ENCODE measurements at places on chromosomes 11 and 22.

DNA sequence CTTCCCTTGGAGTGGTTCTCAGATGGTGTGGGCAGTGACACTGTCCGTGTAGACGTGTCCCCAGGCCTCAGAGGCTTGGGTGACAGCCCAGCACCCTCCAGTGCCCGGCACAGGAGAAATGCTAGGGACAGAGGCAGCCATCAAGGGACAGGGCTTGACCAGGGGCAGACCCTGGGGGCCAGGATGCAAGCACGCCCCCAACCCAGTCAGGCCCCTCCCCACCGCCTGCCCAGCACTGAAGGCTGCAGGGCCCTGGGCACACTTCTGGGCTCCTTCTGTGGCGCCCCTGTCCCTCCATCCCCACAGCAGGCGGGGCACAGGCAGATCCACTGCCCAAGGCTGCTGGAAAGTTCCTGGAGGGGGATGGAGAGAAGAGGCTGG lies 11.1 kb downstream of the IGF2 start:
- DNase-seq = no peak

- no peak for DNase-seq
Measured at GRCh38 chr11:1353383-1354124, 36.2 kb upstream of the BRSK2 start.

DNA sequence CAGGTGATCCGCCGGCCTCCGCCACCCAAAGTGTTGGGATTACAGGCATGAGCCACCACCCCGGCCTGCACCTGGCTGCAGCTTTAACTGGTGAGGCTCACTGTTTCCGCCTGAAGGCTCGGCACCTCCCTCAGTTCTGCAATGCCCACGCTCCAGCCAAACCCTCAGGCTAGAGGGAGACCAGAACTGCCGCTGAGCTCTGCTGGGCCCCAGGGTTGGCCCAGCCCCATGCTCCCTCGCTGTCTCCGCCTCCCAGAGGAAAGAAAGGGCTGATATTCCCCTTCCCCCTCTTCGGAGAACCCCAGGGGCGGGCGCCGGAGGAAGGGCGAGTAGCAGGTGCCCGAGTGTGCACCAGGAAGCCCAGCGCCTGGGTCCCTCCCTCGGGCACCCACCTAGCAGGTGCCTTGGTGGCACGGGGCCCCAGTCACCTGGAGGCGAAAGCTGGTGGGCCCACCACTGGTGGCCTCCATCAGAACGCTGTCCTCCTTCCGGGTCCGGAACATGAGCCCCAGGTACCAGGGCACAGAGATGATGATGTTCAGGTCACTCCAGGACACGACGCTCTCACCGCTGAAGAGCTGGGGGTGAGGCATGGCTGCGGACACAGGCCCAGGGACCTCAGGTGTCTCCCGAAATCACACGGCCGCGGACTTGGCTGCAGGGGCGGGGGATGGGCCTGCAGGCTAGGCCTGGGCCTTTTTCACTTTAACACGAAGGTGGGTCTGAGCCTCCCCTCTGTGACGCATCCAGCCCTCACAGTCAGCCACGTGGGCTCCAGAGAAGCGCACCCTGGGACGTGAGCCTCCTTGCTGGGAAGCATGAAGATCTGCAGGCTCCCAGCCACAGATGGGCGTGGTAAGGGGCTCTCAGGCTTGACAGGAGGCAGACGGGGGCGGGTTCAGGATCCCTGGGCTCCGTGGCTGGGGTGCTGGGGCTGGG lies 73.3 kb downstream of the TRMU start:
- DNase-seq = no peak

DNA sequence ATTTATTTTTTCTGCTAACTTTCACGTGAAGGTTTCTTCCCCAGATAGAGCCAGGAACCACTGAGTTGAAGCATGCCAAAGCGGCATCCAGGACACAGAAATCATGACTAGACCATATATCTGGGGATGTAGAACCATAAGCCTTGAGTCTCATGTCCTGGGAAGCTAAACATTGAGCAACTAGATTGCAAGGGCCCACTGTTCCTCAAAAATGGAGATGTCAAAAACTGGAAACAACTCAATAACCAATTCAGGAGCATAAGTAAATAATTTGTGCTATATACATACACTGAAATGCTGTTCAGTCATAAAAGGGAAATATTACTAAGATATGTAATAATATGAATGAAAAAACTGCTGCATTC lies 29.0 kb upstream of the CARD16 start:
- no peak for DNase-seq

- no peak for DNase-seq
Measured at GRCh38 chr11:93084727-93085505, 112.9 kb downstream of the SLC36A4 start.

DNA sequence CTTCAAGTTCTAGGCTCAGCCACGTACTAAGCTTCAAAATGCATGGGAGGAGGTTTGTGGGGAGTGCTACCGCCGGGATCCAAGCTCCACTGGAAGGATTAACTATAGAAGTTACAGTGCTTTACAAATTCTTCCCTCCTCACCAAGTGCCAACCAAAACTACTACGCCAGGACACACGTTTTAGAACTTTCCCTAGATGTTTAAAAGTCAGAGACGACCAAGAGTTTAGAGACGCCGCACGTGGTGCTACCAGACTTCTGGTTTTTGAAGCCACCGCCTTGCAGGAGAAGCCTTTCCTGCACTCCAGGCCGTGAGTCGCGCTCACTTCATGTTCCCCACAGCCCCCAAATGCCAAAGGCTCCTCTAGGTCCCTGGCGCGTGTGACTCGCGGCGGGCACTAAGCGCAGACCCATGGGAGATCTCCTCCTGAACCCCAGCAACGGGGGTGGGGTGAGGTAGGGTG lies 734 bp downstream of the SNU13 start:
- DNase-seq = no peak

- no peak for DNase-seq
Measured at GRCh38 chr22:11613898-11614755, 3913.9 kb upstream of the OR11H1 start.

GRCh38 chr11:70158201-70158600 lies 44.9 kb upstream of the FADD start:
- DNase-seq = no peak

All from SK-N-MC (cell line).